IPS-NIHi11 (cell line): ENCODE measurements at places on chromosomes 3 and 15.

GRCh38 chr3:7875925-7876324 lies 625.7 kb upstream of the LMCD1 start:
- no peak for DNase-seq

DNA sequence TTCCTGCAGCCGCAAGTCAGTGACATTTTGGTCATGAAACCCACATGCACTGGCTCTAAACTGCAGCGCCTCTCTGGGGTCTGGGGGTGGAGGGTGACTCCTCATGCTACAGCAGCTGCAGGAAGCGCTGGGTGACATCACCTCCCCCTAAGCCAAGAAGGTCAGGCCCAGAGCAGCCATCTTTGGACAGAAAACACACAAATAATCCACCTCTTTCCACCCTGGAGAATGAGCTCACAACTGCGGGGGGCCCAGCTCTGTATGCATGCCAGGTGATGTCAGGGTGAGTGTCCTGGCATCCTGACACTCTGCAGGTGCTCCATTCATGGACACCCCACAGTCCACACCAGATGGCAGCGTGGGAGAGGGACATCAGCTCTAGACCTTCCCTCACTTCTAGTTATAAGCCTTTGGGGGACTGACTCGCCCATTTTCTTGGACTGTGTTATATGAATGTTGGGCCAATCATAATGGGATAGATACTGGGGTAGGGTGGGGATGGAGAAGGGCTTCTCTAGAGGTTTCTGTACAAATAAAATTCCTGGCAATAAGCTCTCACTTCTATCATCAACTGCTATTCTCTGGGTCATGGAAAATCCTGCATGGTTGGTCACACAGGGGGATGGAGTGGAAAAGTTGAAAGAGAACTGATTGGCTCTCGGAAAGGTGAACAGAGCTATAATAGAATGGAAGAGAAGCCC lies 70.7 kb upstream of the THBS1 start:
- no peak for DNase-seq

- DNase-seq = no peak
Observed at GRCh38 chr3:59482684-59483083, 432.9 kb upstream of the CFAP20DC start.

- DNase-seq = peak; percentile 65
Observed at GRCh38 chr15:55715355-55716076, 27.4 kb downstream of the PRTG start.

DNA sequence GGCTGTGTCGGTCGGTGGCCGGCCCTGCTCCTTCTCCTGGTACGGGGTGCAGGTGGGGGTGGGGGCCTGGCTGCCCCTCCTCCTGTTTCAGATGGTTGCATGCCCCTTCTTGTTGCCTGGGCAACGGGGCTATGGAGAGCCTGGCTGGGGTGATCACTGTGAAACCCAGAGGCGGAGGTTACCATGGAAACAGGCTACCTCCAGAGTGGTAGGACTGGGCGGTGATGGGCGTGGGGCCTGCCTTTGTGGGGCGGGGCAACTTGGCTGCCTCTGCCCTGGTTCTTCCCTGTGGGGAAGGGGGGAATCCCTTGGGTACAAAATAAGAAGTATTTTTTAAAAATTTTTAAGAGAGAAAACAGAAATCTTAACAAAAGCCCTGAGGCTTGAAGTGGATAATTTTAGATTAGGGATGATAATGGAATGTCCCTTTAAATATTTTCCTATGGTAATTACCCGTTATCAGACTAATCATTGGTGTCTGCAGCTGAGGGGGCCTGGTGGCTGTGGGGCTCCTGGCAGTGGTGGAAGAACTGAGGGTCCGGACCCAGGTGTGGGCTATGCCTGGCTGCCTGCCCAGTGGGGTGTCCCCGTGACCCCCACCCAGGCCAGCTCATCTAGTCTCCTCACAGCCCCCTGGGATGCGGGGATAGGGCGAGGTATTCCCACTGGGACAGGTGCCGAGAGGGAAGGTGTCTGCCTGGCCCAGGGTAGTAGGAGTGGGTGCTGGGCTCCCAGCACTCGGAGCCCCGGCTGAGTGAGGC lies 32.5 kb downstream of the PLXNA1 start:
- peak; percentile 59 for DNase-seq
